ENCODE measurements at places on chromosomes 4 and X.

DNA sequence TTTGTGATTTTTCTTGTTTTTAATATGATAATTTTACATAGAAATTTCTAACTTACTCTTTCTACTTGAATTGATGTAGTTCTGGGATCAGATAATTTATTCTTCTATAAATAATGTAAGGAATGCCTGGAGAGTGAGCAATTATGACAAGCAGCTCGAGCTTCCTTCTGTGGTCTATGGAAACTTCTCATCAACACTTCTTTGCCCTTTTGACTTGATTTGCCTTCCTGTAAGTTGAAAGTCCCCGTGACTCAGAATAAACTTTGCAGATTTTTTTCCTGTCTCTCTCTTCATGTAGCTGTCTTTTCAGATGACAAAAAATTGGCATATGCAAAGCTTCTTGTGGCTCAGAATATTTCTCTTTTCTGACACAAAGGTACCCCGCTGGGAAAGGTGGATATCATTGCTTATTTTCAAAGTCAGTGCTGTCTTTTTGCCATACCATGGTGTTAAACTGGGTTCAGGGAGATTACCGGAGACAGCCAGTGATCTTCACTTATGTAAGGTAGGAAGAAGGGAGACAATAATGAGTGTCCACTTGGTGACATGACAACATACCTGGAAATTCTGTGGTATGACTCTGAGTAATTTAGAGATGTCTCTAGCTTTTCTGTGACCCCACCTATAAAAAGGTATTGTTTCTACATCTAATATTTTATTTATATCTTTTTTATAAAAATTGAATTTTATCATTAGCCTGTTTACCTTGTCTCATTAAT lies 278.6 kb upstream of the GNPDA2 start:
- no peak for DNase-seq

DNA sequence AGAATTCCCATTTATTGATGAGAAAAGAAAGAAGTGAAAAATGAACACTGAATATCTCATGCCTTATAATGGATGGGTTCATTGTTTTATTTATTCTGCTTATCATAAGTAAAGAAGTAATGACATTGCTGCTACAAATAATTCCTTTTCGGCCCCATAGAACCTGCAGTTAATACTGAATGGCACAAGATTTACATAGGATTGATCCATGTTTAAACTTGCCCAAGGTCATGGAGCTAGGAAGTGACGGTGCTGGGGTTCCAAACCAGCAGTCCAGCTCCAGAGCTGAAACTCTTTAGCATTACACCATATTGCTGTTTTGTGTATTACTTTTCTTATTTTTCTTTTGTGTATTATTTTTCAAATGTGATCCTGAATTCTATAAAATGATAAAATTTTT lies 30.2 kb upstream of the PRSS48 start:
- DNase-seq, result no peak

- no peak for DNase-seq
Measured at GRCh38 chrX:134460862-134461220, 876 bp downstream of the HPRT1 start.

GRCh38 chr4:86778175-86778574 lies 71.0 kb downstream of the SLC10A6 start:
- no peak for DNase-seq

GRCh38 chr4:76156635-76157034 lies 8.4 kb upstream of the NUP54 start:
- DNase-seq, result no peak

- no peak for DNase-seq
Measured at GRCh38 chr4:26073886-26074560, 160.0 kb downstream of the SMIM20 start.

DNA sequence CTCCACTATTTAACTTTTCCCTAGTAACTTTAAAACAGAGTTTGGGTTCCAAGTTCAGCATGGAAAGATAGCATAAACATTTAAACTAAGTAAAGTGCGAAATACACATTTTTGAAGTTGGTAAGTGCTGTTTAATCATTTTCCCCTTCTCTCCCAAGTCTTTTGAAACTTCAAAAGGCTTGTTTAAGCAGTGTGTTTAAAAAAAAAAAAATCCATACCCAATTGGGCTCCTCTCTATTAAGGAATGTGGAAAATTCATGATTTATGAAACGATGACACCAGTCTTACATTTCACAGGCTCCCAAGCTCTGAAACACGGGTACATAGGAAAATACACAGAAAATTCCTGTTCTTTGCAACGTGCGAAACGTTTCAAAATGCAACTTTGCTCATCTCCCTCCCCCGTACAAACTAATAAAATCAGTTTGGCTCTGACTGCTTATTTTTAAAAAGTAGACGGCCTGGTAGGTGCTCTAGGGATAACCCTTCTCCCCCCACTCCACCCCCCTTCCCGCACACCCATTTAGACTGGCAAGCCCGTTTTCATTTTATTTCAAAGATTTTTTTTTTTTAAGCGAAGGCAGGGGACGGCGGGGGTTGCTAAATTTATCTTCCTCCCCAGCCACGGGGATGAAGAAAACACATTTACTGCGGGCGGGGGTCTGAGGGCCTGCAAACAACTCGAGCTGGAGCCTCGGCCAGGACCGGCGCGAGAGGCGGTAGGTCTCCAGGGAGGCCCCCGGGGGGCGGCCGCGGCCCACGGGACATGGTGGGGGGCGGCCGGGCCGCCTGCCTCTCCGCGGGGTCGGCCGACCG lies 786 bp upstream of the ZFX start:
- peak; percentile 20 for DNase-seq

- DNase-seq, result no peak
Measured at GRCh38 chr4:141339966-141340365, 119.3 kb downstream of the ZNF330 start.

- DNase-seq, result no peak
Measured at GRCh38 chrX:44802613-44803012, 41.2 kb upstream of the DUSP21 start.

DNA sequence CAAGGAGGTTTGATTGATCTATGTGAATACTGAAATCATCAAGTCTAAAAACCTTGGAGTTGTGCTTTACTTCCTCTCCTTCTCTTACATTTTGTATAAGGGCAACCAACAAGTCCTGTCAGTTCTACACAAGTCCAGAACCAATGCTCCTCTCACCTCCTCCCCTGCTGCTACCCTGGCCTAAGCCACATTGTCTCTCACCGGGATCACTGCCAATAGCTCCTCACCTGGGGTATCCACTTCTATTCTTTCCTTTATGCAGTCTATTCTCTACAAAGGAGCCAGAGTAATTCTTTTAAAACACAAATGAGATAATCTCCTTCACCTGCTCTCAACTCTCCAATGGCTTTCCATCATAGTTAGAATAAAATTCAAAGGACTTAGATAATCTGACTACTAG lies 13.3 kb upstream of the ARHGEF6 start:
- DNase-seq, result no peak

DNA sequence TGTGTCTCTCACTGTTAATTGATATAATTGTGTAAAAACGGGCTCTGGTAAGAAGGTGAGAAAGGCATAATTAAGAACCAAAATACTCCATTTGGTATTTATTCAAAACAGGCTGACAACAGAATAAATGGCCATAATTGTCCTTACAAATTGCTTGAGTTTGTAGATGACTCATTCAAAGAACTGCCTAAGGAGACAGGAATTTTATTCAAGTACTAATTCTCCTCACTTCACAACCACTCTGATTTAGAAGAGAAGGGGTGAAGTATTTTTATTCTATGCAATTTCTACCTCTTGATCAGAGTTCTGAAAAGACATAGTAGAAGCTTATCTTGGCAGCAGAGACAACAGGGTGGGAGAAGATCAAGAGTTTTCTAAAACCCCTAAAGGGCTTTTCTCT lies 43.1 kb downstream of the ATP11C start:
- DNase-seq, result no peak

- no peak for DNase-seq
Measured at GRCh38 chr4:90419124-90419711, 292.0 kb downstream of the CCSER1 start.

- DNase-seq, result no peak
Measured at GRCh38 chrX:153395613-153396319, 5.4 kb downstream of the PNMA6E start.

GRCh38 chrX:111736571-111736970 lies 55.6 kb downstream of the ALG13 start:
- DNase-seq, result no peak

- peak; percentile 13 for DNase-seq
Measured at GRCh38 chrX:118459494-118459893, 36.1 kb upstream of the DOCK11 start.

GRCh38 chr4:145186729-145187128 lies 6.3 kb upstream of the OTUD4 start:
- DNase-seq, result no peak

DNA sequence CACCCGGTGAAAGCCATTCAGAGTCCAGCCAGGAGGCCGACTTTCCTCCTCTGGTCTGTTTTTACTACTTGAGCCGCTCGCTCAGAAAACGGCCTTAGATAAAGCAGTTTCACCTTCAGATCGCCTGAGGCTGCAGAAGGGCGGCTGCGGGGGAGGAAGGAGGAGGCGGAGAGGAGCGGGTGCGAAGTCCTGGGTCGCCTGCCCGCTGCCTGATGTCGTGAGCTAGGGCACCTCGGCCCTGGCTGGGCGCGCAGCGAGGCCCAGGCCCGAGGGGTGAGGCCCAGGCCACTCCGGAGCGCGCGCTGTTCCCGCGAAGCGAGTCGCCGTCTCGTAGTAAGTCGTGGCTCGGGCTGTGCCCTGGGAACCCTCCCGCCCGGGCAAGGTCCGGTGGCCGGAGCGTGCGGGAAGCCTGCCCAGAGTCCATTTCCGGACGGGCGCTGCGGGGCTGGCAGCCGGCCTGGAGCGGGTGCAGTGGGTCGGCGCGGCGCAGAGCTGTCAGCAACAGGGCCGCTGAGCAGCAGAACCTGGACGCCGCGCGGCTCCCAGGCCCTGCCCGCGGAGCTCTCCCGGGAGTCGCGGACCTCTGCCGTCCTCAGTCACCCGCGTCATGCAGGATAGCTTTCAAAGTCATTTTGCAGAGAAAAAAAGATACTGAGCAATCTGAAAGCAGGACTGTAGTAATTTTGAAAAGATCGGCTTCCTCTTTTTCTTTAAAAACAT lies 18.6 kb downstream of the TRIM2 start:
- DNase-seq, result peak; percentile 18

DNA sequence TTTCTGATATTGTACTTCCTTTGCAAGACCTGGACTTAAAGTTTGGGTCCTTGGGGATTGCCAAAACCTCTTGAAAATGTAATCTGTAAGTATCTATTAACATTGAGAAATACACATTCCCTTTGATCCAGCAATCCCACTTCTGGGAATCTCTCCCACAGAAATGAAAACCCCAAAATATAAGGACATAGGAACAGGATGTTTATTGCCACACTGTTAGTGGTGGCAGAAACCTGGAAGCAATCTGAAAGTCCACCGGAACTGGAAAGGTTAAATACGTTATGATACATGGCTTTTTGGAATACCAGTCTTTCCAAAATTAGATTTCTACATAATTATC lies 71.2 kb upstream of the STX18 start:
- DNase-seq, result no peak

Measured in CD4-positive, alpha-beta T cell treated with Interleukin-6 at 100 ng/mL for 8 hours (primary cell).